ENCODE measurements at places on chromosomes 16 and 17. TPM values are rescaled to one million over a fixed set of nuclear protein-coding genes. Genes with fewer than 3 reads are reported as not detected.

- H3K36me3 ChIP-seq, result no peaks in the 10 kb centered on the region
- no peak overlapping the region for H3K27ac ChIP-seq
- no peaks in the 10 kb centered on the region for H3K27me3 ChIP-seq
- no peaks in the 10 kb centered on the region for H3K4me1 ChIP-seq
These were observed 25.4 kb downstream of the DNAJA2 start for GRCh38 chr16:46947900-46948547.

DHRS7C gene
- 0.18 TPM for polyA plus RNA-seq

ITPRIPL2 gene
- polyA plus RNA-seq, result 7.1 TPM

DNA sequence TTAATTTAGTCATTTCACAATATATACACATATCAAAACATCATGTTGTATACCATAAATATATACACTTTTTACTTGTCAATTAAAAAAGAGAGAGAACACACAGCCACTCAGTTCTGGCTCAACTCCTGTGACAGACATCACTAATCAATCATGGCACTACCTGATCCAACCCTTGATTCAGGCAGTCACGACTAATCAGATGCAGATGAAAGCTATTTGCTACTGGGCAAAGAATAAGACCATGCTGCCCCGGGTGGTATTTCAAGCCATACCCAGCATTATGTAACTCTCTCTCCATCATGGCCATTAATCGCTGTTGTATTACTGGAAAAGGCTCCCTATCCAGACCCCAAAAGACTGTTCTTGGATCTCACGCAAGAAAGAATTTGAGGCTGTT, 345.7 kb downstream of the HAPSTR1 start:
- no peak overlapping the region for H3K4me3 ChIP-seq
- no peak for DNase-seq
- H3K36me3 ChIP-seq, result no peaks in the 10 kb centered on the region
- H3K27ac ChIP-seq, result no peak overlapping the region
- H3K27me3 ChIP-seq, result no peaks in the 10 kb centered on the region

CAPNS2 gene
- polyA plus RNA-seq, result not detected

ZNF624 gene
- polyA plus RNA-seq, result 12.3 TPM

LITAFD gene
- 0.33 TPM for polyA plus RNA-seq

CCL4 gene
- 8.4 TPM for polyA plus RNA-seq

MT1M gene
- 6.6 TPM for polyA plus RNA-seq

CACNG5 gene
- 7.8 TPM for polyA plus RNA-seq

NT5M gene
- 18.2 TPM for polyA plus RNA-seq

GRCh38 chr16:87707097-87707496, 58.7 kb downstream of the KLHDC4 start:
- no peaks in the 10 kb centered on the region for H3K27me3 ChIP-seq
- H3K36me3 ChIP-seq, result peaks cover 88% of the 10 kb centered on the region
- H3K27ac ChIP-seq, result no peak overlapping the region
- H3K4me3 ChIP-seq, result no peak overlapping the region
- DNase-seq, result no peak

TUBB3 gene
- polyA plus RNA-seq, result 1,077 TPM

GRCh38 chr17:44444735-44445105, 55.3 kb upstream of the ITGA2B start:
- H3K4me3 ChIP-seq, result no peak overlapping the region
- no peaks in the 10 kb centered on the region for H3K27me3 ChIP-seq
- no peak overlapping the region for H3K27ac ChIP-seq
- no peaks in the 10 kb centered on the region for H3K4me1 ChIP-seq
- no peak for DNase-seq
- no peaks in the 10 kb centered on the region for H3K36me3 ChIP-seq

KIF2B gene
- polyA plus RNA-seq, result not detected

PIPOX gene
- polyA plus RNA-seq, result 10.2 TPM

NXN gene
- 50.7 TPM for polyA plus RNA-seq

GRCh38 chr17:78057113-78057740, 71.3 kb downstream of the TMC6 start:
- peaks cover 5% of the 10 kb centered on the region for H3K4me1 ChIP-seq
- DNase-seq, result no peak
- peaks cover 14% of the 10 kb centered on the region for H3K36me3 ChIP-seq
- H3K27ac ChIP-seq, result no peak overlapping the region
- no peaks in the 10 kb centered on the region for H3K27me3 ChIP-seq

- no peak overlapping the region for H3K4me3 ChIP-seq
- no peak for DNase-seq
- no peaks in the 10 kb centered on the region for H3K27me3 ChIP-seq
- no peak overlapping the region for H3K27ac ChIP-seq
These were observed 28.5 kb downstream of the STAT5B start for GRCh38 chr17:42247734-42248133.

DNA sequence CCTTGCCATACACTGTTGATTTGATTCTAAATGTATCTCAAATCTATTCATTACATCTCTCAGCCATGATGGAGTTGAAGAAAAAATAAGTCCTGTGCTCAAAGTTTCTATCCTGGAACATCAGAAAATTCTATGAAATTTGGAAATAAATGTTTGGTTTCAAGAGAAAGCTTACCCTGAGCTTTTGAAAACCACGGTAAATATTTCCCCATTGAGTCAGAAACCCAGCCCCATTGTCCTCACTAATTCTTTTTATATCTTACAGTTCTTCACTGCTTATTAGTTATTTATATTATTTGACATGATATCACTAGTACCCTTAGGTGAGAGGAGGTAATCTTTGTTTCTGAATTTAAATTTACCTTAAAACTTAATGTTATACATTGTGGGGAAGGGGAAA, 128.5 kb downstream of the MRTFB start:
- no peaks in the 10 kb centered on the region for H3K36me3 ChIP-seq
- H3K4me1 ChIP-seq, result no peaks in the 10 kb centered on the region
- H3K4me3 ChIP-seq, result no peak overlapping the region
- no peaks in the 10 kb centered on the region for H3K27me3 ChIP-seq
- no peak for DNase-seq

DNA sequence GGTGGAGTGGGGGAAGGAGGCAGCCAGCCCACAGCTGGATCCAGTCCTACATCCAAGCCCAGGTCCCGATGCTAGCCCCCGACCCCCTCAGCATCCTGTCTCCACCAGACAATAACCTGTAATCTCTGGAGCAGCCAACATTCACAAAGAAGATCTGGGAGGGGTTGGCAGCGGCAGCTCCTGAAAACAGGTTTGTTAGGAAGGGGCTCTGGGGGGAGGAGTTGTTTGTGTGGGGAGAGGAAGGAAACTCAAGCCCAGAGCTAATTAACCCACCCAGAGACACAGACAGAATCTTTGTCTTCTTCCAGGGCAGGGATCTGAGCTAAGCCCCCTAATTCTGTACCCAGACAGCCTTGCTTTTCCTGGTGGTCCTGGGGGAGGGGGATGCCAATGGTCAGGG, 4.6 kb upstream of the C17orf113 start:
- peaks cover 11% of the 10 kb centered on the region for H3K4me1 ChIP-seq
- DNase-seq, result no peak
- H3K27me3 ChIP-seq, result peaks cover 32% of the 10 kb centered on the region
- no peaks in the 10 kb centered on the region for H3K36me3 ChIP-seq

NPIPA5 gene
- 35.4 TPM for polyA plus RNA-seq

DNA sequence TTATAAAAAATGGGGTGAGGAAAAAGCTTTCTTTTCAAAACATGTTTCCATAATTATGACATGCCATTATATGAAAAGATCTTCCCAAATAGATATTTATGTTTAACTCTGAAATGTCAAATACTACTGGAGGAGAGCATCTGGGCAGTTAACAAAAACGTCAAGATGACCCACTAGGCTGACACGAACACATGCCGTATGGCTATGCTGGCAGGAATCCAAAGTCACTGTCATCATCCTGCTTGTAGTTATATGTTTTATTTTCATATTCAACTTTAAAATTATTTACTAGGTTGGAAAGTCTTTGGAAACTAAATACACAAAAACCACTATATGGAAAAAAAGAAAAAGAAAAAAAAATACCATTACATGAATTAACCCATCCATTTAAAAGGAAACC, 27.3 kb downstream of the ANKFY1 start:
- no peaks in the 10 kb centered on the region for H3K27me3 ChIP-seq
- peaks cover 31% of the 10 kb centered on the region for H3K36me3 ChIP-seq
- no peak overlapping the region for H3K27ac ChIP-seq
- H3K4me3 ChIP-seq, result no peak overlapping the region
- no peak for DNase-seq
- no peaks in the 10 kb centered on the region for H3K4me1 ChIP-seq

SNAI3 gene
- polyA plus RNA-seq, result 2.2 TPM

GRCh38 chr16:72511171-72511570, 339.2 kb upstream of the PMFBP1 start:
- no peaks in the 10 kb centered on the region for H3K36me3 ChIP-seq
- H3K4me1 ChIP-seq, result no peaks in the 10 kb centered on the region
- no peak for DNase-seq
- H3K27ac ChIP-seq, result no peak overlapping the region

- DNase-seq, result no peak
- H3K4me1 ChIP-seq, result peaks cover 17% of the 10 kb centered on the region
- H3K36me3 ChIP-seq, result peaks cover 85% of the 10 kb centered on the region
- H3K4me3 ChIP-seq, result no peak overlapping the region
- H3K27ac ChIP-seq, result peak overlapping the region; percentile 16
These were observed 9.5 kb upstream of the TCF25 start for GRCh38 chr16:89863741-89864526.

- H3K4me3 ChIP-seq, result no peak overlapping the region
- DNase-seq, result no peak
- no peaks in the 10 kb centered on the region for H3K27me3 ChIP-seq
- H3K36me3 ChIP-seq, result peaks cover 54% of the 10 kb centered on the region
These were observed 22.1 kb downstream of the RABEP2 start for GRCh38 chr16:28902909-28903308.

GRCh38 chr17:21294321-21295035, 10.0 kb downstream of the MAP2K3 start:
- H3K4me1 ChIP-seq, result peaks cover 29% of the 10 kb centered on the region
- H3K4me3 ChIP-seq, result no peak overlapping the region
- DNase-seq, result no peak
- peaks cover 64% of the 10 kb centered on the region for H3K36me3 ChIP-seq
- no peak overlapping the region for H3K27ac ChIP-seq
- no peaks in the 10 kb centered on the region for H3K27me3 ChIP-seq

DNA sequence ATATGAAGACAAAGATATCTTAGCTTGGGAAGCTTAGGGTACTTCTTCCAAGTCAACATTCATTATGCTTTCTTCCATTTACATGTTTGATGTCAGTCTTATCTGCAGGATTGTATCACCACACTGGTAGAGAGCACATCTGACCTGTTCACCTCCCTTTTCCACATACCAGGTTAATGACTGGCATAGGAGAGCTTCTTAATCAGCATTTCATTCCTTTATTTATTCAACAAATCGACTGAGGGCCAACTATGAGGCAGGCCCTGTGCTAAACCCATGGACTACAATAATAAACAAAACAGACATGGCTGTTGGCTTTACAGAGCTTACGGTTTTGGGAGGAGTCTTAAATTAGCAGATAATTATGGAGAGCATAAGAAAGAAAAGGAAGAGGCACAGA, 378.1 kb upstream of the CDH11 start:
- no peak overlapping the region for H3K4me3 ChIP-seq
- no peak for DNase-seq
- no peaks in the 10 kb centered on the region for H3K27me3 ChIP-seq
- no peaks in the 10 kb centered on the region for H3K36me3 ChIP-seq
- H3K4me1 ChIP-seq, result peaks cover 7% of the 10 kb centered on the region

AOC2 gene
- 4.1 TPM for polyA plus RNA-seq

GRCh38 chr17:82297280-82297713, 20.1 kb downstream of the CD7 start:
- H3K27me3 ChIP-seq, result no peaks in the 10 kb centered on the region
- H3K4me1 ChIP-seq, result peaks cover 27% of the 10 kb centered on the region
- no peak overlapping the region for H3K4me3 ChIP-seq
- DNase-seq, result peak; percentile 4
- H3K36me3 ChIP-seq, result no peaks in the 10 kb centered on the region

DNA sequence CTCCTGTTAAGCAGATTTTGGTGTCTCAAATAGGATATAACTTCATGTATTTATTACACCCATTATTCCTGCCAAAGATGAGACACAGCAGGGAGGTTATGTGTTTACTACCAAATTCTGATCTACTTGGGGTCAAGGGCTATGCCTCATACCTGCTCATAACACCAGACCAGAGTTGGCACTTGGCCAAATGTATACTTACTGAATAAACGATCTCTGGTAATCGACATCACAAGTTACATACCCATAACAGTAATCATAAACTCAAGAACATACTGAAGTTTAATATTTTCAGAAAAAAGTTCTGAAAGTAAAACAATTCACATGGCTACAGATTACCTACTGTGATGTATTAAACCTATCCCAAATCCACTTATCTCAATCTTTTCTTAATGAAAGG, 2.9 kb downstream of the TMEM170A start:
- DNase-seq, result no peak
- H3K27ac ChIP-seq, result no peak overlapping the region
- H3K4me3 ChIP-seq, result no peak overlapping the region
- H3K4me1 ChIP-seq, result peaks cover 30% of the 10 kb centered on the region
- H3K27me3 ChIP-seq, result no peaks in the 10 kb centered on the region
- peaks cover 2% of the 10 kb centered on the region for H3K36me3 ChIP-seq
